Hematopoietic multipotent progenitor cell treated with erythropoietin and hydrocortisone succinate and interleukin-3 and kit ligand, for 4 days (in vitro differentiated cells): ENCODE measurements at places on chromosomes 1 and 21.

- no peak for DNase-seq
Observed at GRCh38 chr1:30816211-30817076, 58.9 kb upstream of the LAPTM5 start.

DNA sequence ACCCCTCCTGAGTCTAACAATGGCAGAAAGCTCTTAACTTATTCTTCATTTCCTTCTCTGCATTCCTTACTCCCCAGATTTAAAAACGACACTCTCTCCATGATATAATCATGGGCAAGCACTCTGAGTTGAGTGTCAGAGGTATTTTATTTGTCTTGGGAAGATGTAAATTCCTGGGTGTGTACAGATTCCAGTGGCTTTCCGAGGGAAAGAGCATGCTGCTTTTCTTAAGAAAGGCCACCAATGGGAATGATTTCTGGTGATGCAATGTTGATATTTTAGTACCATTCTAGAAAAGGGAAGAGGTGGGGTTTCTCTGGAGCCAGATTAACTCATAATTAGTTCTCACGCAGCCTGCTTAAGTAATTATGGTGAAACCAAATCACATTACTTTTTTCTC, 47.8 kb upstream of the BTG3 start:
- no peak for DNase-seq

DNA sequence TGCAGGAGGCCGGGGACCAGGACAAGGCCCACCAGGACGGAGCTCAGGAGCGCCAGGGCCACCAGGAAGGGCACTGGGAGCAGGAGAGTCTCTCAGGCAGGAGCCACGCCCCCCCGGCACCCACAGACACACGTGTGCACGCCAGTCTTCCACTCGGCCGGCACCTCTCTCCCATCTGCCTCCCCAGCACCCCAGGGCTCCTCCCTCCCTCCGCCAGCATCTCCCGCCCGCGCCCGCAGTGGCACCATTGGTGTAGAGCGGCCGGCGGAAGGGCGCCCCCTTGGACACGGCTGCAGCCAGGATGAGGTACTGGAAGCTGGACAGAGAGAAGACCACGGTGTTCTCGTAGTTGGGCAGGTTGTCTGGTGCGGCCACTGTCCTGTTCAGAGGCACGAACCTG, 6.1 kb upstream of the MFAP2 start:
- DNase-seq, result no peak

DNA sequence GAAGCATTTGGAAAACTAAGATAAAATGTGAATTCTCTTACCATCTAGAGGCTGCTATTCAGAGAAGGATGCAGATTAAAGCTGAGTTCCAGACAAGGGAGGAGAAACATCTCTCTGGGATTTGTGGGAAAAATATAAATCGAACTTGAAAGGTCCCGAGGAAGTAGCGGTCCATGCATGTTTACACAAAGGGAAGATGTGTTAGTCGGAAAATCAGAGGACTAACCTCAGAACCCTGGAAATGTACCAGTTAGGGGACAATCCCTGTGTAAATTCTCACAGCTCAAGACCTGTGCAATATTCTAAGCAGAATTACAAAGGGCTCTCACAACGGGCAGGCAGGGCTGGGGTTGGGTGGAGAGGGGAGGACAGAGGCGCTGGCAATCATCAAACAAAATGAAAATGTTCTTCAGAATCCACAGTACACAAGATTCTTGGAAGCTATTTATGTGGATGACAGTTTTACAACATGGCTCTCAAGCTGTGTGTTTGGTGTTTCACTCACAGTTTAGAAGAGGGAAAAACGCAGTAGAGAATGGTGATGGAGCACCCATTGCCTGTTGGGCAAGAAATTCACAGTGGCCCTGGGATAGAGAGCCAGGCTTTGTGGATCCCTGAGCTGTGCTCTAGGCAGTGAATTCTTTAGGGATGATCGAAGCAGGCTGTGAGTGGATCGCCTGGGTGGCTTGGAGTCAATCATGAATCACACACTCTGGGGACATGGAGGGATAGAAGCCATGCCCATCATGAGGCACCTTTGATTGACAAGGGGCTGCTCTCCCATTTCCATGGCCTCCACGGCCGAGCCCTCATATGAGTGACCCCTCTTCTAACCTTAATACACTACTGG, 47.6 kb downstream of the KCNJ6 start:
- no peak for DNase-seq

DNA sequence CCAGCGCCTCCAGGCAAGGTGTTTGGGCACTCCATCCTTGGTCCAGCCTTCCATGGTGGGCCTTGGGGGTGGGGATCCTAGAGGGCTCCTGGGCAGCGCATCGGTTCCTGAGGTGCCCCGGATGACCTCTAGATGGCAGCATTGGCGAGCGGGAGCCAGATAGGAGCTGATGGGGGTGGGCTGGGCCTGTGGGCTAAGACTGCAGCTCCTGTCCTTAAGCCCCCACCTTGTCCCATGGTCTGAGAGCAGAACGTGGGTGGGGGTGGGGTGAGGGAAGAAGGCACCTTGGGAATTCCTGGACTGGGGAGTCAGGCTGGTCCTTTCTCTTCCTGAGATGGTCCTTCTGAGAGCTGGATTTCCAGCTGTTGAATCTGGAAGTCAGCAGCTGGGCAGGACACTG, 93.4 kb upstream of the CSF3R start:
- DNase-seq, result peak; percentile 71

GRCh38 chr21:34687745-34688144, 19.0 kb downstream of the CLIC6 start:
- no peak for DNase-seq

- DNase-seq, result no peak
Observed at GRCh38 chr1:172941945-172942344, 108.8 kb downstream of the TNFSF18 start.

DNA sequence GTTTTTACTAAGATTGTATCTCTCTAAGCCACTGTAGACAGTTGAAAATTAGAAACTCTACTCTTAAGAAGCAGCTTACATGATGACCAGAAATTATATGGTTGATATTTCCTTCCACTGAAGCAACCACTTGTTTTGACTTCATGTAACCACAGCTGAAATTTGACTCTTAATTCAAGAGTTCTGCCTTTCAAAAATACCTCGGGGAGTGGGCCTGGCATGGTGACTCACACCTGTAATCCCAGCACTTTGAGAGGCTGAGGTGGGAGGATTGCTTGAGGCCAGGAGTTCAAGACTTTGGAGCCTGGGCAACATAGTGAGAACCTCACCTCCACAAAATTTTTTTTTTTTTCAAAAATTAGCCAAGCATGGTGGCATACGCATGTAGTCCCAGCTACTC, 4.3 kb downstream of the AMPD1 start:
- DNase-seq, result no peak

DNA sequence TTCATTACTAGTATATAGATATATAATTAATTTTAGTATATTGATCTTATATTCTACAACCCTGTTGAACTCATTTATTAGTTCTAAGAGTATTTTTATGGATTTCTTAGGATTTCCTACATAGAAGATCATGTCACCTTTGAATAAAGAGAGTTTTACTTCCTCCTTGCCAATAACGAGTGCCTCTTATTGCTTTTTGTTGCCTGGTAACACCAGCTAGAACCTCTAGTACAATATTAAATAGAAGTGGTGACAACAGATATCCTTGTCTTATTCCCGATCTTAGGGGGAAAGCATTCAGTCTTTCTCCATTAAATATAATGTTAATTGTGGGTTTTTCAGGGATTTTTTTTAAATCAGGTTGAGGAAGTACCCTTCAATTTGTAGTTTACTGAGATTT, 40.8 kb downstream of the WNT2B start:
- no peak for DNase-seq

DNA sequence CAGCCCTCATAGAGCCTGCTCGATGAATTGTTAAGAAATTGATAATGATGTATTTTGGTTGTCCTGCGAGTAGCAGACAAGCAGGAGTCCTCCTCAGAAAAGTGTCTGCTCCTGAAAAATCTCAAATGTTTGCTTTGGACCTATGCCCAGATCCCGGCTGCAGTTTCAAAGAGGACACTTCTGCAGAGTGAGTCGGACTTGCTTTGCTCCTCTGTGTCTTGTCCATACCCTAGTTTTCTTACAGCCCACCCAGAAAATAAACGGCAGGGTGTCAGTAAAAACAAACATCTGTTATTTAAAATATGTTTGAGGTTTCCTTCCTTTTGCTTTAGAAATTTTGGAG, 2.8 kb downstream of the S100A10 start:
- no peak for DNase-seq

DNA sequence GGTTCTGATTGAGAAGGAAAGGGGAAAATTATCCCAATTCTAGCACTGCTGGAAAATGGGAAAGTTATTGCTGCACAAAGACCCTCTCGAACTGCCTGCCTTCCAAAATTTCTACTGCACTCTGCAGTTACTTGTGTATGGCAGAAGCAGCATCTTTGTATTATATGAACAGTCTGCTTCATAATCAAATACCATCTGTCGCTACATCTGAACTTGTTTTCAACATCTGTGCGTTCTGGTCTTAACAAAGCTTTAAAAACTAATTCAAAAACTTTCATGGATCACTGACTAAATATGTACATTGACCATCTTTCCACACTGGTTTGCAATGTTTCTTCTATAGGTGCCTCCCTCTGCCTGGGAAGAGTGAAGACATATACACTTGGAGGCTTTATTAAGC, 79.2 kb downstream of the PROX1 start:
- DNase-seq, result no peak

- no peak for DNase-seq
Observed at GRCh38 chr1:31798086-31798432, 17.8 kb downstream of the SPOCD1 start.

- no peak for DNase-seq
Observed at GRCh38 chr1:199937661-199938060, 89.8 kb upstream of the NR5A2 start.

DNA sequence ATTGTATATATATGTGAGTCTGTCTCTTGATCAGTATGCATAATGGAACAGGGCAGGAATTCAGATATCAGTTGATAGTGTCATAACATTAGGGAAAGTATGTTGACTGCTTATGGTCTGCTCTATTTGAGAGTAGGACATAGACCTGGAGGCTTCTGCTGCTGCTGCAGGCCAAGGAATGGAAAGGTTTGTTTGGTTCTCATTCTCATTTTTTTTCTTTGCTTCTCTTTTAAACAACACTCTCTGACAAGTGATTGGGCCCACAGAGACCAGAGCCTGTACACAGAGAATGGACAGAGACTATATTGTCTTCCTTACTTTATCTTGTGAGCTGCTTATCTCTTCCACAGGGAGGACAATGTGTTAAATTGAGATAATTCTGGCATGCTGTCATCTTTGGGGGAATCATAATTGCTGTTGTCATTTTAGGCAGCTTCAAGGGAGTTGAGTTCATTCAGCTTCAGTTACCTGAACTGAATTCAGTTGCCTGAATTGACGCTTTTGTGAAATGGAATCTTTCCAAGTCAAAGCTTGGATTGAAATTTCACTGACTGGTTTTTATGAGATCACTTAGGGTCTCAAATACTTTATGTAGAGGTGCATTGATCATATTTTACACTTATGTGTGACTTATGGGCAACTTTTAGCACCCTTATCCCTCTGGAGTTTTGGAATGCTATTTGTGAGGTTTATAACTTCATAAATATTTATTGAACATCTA, 16.9 kb downstream of the CAP1 start:
- peak; percentile 90 for DNase-seq

- DNase-seq, result no peak
Observed at GRCh38 chr1:25620211-25620610, 3.6 kb downstream of the MAN1C1 start.

DNA sequence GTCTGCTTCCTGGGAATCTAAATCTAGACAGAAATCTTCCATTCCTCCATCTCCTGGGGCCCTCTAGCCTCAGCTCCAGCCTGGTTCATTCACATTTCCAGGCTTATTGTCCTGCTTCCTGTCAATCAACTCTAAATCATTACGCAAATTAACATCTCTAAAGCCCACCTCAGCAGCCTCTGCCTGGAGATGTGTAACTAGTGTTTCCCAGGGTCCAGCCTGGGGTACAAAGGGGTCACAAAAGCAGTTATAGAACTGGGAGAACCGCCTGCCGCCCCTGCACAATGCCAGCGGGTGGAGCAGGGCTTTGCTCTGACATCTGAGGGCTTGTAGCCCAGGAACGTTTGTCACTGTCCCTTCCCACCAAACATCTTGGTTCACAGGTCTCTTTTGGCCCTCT, 373.5 kb downstream of the RRAGC start:
- no peak for DNase-seq

- no peak for DNase-seq
Observed at GRCh38 chr1:203045821-203046594, 19.7 kb downstream of the PPFIA4 start.

- peak; percentile 49 for DNase-seq
Observed at GRCh38 chr1:235206533-235207208, 45.6 kb upstream of the RBM34 start.
